Activated CD8-positive, alpha-beta T cell treated with anti-CD3 and anti-CD28 coated beads for 36 hours (primary cell): ENCODE measurements at places on chromosomes 1 and 21.
A peak's percentile ranks its signal among the peaks of the same experiment; 100 is the strongest.

DNA sequence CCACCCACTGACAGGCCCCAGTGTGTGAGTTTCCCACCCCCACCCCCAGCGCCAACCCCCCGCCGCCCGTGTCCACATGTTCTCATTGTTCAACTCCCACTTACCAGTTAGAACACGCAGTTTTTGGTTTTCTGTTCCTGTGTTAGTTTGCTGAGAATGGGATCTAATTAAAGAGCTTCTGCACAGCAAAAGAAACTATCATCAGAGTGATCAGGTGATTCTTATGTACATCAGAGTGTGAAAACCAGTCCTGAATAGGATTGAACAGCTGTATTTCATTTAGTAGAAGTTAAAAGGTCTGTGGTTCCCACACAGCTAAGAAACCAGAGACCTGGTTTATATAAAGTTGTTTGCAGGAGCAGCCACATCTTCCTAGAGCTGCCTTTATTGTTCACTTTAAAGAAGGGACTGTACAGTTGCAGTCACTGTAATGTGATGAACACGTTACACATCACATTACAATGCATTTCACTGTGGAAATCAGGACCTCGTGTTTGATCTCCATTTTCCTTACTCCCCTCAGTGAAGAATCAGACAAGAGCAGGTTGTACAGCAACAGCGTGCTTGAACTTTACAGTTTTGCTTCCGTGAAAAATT is 1.2 kb downstream of the GBP6 start:
- DNase-seq: no peak

DNA sequence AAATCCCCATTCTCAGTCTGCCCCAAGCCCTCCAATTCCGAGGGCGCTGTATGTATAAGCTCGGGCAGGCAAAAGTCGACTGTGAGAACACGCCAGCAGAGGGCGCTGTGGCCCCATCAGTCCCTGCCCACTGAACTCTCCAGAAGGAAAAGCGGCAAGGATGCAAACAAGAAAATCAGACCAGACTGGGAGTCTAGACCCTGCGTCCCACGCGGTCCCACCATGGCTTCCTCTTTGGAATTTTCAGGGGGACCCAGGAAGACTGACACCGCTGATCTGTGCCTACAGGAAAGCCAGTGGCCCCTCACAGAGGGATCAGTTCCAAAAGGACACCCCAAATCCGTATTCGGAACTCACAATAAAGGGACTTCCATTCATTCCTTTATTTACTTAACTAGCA is 19.5 kb downstream of the TEX35 start:
- peak; percentile 83 for DNase-seq

DNA sequence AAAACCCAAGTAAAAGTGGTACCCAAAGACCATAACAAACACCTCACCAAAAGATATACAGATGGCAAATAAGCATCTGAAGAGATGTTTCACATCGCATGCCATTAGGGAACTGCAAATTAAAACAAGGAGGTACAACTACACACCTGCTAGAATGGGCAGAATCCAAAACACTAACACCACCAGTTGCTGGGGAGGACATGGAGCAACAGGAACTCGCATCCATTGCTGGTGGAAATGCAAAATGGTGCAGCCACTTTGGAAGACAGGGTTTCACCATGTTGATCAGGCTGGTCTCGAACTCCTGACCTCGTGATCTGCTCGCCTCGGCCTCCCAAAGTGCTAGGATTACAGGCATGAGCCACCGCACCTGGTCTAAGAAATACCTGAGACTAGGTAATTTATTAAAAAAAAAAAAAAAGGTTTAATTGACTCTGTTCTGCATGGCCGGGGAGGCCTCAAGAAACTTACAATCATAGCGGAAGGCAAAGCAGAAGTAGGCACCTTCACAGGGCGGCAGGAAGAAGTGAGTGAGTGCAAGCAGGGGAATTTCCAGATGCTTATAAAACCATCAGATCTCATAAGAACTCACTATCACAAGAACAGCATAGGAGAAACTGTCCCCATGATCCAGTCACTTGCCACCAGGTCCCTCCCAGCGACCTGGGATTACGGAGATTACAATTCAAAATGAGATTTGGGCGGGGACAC is 30.2 kb upstream of the PRSS38 start:
- DNase-seq: no peak

- peak; percentile 41 for DNase-seq
Observed at GRCh38 chr1:167762061-167762746, 40.4 kb downstream of the MPZL1 start.

- no peak for DNase-seq
Observed at GRCh38 chr1:96558635-96559034, 162.9 kb upstream of the PTBP2 start.

GRCh38 chr21:28769683-28770082 is 223.0 kb downstream of the LTN1 start:
- peak; percentile 29 for DNase-seq

DNA sequence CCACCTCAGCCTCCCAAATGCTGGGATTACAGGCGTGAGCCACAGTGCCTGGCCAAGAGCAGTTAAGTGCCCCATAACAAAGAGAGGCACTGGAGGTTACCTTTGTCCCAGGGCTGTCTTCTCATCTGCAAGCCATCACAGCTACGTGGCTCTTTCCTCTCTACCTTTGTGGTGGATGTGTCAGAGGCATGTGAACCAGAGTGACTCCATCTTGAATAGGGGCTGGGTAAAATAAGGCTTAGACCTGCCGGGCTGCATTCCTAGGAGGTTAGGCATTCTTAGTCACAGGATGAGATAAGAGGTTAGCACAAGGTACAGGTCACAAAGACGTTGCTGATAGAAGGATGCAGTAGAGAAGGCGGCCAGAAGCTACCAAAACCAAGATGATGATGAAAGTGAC is 59.4 kb upstream of the POU2F1 start:
- no peak for DNase-seq

GRCh38 chr1:36651176-36651910 is 168.6 kb upstream of the CSF3R start:
- no peak for DNase-seq
